ENCODE measurements at places on chromosomes 11 and 22.

DNA sequence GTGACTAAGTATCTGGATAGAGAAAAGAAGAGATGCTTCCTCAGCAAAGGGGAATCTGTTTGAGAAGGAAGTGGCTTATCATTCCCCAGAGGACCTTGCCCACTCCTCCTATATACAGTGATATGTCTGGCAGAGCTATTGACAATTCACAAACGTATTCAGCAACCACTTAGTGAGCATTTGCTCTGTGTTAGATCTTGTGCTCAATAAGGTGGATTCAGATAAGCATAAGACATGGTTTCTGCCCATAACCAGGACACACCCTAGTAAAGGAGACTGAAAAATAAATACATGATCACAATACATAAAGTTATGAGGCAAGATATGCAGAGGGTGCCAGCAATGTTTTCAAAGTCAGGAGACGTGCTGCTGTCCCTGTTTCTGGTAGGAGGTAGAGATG is 1.4 kb downstream of the TMEM9B start:
- DNase-seq, result no peak

GRCh38 chr11:27115051-27115650 is 74.5 kb downstream of the BBOX1 start:
- DNase-seq, result no peak

DNA sequence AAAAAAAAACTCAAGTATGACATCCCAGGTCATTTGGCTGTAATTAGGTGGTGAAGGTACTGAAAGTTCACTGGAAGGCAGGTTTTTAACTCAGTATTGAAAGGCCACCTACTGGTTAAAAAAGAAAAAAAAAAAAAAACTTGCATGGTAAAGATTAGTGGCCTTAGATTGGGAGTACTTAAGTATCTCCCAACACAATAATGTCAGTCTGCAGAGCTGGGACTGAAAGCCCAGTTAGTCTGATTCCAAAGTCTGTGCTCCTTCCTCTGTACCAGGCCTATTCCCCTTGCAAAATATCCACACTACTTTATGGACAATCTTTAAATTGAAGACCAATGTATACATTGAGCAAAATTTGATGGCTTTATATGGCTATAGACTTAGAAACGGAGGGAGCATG is 85.5 kb downstream of the NOX4 start:
- peak; percentile 5 for DNase-seq

GRCh38 chr22:29336751-29337490 is 21.4 kb upstream of the RASL10A start:
- DNase-seq, result no peak

DNA sequence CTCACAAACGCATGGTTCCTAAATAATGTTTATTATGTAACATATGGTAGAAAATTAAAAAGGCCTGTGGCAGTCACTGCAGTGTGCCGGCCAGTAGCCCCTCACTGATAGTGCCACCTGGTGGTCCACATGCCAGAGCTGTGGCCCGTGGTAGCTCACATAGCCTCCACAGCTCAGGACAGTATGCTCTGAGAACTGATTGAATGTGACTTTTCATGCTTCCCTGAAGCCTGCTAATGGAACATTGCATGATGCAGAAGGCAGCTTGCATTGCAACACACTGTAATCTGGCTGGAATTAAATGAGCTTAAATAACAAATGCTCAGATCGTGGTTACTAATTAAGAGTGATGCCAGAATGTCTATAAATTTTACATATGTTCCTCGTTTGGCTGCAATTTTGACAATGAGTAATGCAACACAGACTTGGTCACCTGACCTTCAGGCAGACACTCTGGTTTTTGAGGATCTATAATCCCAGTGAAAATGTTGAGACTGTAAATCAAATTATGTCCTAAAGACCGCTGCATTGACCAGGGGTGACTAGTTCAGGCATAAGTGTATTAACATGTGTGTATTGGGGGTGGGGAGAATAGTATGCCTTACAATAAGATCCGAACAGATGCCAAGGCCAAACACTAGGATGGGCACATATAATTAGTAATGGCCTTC is 566.4 kb downstream of the METTL15 start:
- no peak for DNase-seq

GRCh38 chr11:377883-378500 is 8.7 kb downstream of the B4GALNT4 start:
- no peak for DNase-seq
